ENCODE measurements at places on chromosomes 5 and 9.

- no peak for DNase-seq
Observed at GRCh38 chr5:132109494-132110053, 36.0 kb downstream of the CSF2 start.

DNA sequence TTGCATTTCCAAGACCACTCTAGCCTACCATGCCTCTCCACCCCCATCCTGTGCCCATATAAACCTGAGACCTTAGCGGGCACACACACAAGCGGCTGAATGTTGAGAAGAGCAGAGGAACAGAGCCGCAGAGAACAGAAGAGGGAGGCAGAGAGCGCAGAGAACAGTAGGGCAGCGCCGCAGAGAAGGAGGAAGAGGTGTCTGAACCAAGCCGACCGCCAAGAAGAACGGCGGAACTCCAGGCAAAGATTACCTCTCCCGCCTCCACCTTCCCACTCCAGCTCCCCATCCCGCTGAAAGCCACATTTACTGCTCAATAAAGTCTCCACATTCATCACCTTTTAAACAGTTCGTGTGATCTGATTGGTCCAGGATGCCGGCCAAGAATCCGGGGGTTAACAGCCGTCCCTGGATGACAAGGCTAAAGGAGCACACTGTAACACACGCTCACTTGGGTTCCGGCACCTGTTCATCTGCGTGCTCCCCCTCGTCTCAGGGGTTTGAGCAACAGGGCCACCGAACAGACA lies 33.2 kb downstream of the GRIN3A start:
- DNase-seq: peak; percentile 9

DNA sequence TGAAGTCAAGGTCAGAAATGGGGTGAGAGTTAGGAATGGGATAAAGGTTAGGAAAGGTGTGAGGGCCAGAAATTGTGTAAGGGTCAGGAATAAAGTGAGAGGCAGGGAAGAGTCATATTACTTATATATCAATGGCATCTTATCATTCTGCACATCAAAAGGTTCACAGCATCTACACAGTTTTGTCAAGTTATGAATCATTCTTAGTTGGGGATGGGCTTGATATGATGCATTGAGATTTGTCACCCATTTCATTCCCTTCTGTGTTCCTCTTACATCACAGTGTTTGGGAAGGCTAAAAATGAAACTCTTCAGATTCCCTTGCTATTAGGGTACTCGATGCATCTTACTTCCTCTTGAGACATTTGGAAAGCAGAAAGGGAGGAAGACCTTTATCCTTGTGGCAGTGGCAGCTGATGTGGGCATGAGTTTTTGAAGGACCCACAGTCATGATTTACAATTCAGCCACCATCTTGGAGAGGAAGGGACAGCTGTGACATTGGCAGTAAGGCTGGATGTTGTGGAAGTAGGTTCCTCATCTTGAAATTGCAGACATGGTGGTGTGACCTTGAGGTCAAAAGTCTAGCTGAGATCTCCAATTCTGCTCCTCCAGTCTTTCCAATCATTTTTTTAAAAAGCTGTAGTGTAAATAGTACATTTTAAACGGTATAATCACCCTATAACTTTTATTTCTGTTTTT lies 24.2 kb upstream of the NPR3 start:
- DNase-seq: no peak

DNA sequence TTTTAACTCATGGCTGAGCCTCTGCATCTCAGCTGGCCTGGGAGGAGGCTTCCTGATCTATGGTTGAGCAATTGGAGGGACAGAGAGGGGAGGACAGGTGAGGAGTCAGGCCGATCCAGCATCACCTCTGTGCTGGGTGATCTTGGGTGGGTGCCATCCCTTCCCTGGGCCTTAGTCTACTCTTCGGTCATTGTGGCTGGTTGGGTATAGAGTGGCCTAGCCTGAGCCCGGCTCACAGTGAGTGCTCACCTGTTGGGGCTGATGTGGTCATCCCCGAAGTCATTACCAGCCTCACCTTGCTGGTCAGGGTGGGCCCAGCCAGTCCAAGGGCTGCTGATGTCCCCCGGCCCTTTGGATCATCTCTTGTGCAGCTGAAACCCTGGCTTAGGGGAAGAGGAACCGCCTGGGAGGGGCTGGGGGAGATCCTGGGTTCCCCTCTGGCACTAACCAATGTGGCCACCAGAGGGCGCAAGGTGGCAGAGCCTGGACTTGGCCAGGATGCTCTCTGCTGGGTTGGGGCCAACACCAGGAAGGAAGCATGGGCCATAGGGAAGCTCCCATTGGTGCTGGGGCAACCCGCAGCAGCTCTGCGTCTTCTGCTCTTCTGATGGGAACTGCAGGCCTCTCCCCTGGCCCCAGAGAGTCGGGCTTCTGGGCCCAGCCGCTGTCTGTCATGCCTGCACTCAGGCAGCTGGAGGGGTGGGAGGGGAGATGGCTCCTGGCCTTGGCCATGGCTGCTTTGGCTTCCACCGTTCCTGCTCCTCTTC lies 17.3 kb upstream of the ODF2 start:
- DNase-seq: peak; percentile 74

GRCh38 chr5:14268738-14269137 lies 125.6 kb downstream of the TRIO start:
- DNase-seq: no peak
